ENCODE measurements at places on chromosomes 1 and 21.

GRCh38 chr21:41432562-41433460, 6.8 kb downstream of the MX1 start:
- DNase-seq: no peak

GRCh38 chr1:9275161-9275560, 17.5 kb upstream of the SPSB1 start:
- DNase-seq: no peak

- no peak for DNase-seq
These were observed 21.3 kb downstream of the OVAAL start for GRCh38 chr1:180579961-180580611.

DNA sequence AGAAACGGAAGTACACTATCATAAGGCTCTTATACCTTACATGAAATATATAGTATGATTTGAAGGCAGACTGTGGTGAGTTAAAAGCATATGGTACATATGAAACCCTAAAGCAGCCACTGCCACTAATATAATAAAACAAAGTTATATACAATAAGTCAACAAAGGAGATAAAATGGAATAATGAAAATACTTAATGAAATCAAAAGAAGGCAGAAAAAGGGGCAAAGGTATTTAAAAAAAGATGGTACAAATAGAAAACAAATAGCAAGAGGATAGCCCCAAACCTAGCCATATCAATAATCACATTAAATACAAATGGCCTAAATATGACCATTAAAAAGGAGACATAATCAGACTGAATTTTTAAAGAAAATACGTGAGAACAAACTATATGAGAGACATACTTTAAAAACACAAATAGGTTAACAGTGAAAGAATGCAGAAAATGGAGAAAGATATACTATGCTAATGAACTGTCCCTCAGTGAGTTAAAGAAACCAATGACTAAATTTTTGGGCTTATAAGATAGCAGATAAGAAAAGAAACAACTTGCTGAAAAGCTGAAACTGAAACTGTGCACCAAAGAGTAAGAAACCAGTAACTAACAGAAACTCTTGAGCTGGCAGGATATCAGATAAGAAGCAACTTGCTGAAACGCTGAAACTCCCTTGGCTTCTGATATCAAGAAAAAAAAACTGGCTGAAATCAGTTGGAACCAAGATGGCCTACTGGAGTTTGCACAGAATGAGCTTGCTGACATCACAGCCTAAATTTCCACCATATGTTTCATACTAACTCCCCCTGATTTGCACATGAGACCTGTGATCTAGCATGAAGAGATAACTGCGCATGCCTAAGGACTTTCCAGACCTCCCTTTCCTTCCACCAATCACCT, 44.3 kb upstream of the IL10 start:
- no peak for DNase-seq

- no peak for DNase-seq
These were observed 44.7 kb downstream of the TNNT2 start for GRCh38 chr1:201332616-201333335.

DNA sequence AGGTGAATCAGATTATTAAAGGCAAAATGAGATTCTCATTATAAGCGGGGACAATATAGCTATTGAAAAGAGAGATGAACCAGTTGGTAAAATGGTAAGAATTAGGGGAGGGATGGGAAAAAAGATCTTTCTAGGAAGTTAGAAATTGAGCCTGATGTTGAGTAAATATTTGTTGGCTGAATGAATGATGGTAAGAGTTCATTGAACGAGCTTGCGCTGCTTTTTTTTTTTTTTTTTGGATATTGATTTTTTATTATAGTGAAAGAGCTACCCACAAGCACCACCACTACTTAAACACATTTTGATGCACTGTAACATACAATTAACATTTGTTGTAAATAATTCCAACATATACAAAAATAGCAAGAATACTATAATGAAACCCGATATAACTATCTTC, 1.1 kb upstream of the GCLM start:
- DNase-seq: no peak

DNA sequence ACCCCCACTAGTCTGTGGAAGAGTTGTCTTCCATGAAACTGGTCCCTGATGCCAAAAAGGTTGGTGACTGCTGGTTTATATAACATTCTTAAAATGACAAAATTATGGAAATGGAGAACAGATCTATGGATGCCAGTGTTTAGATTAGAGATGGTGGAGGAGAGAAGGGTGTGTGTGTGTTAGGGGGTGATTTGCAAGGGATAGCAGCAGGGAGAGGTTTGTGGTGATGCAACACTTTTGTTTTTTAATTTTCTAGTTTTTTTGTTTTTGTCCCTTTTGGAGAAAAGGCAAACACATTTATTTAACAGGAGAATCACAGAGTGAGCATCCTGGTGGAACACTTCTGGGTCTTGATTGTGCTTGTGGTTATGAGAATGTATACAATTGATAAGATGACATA, 143.8 kb downstream of the RPS6KC1 start:
- no peak for DNase-seq

DNA sequence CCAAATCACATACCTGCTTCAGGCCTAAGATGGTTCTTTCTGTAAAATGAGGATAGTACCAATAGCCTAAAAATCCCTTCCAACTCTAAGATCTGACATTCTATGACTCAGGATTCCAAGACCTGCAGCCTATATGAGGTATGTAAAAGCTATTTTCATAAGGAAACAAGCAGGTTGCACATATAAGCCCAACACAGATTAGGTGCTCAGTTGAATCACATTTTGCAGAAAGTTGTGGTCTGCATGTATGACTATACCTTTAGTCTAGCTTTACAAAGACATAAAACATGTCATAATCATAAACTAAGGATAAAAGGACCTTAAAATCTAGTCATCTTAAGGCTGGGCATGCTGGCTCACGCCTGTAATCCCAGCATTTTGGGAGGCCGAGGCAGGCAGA, 7.3 kb downstream of the KTI12 start:
- no peak for DNase-seq

GRCh38 chr1:71135571-71135970, 54.7 kb upstream of the ZRANB2 start:
- DNase-seq: no peak

DNA sequence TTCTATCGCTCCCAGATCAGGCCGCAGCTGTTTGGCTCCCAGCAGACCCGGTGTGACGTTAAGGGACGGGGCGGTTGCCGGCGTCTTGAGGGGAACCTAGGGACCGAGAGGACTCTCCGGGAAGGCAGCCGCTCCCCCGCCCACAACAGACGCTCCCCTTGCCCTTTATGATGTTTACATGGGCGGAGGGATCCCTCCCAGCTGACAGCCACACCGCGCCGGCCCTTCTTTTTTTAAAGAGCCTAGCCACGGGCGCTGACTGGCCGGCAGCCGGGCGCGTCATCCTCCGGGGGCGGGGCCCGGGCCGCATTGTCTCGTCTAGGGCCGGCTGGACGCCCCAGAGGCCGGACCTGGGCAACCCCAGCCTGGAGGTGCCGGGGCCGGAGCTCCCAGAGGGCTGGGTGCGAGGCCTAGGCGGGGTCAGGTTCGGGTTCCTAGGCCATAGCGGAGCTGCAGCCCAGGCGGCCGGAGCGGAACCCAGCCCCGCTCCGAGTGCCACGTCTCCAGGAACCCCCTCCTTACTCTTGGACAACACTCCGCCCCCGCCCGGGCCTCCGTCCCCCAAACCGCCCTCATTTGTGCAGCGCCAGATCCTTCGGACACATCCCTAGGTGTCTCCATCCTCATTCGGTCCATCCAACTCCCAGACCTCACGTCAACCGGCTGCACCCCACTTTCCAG, at the start of gene PCAT6:
TSS of gene PCAT6 (plus strand) at position 340 of the 681 bp plus-strand sequence.
- DNase-seq: peak; percentile 79

GRCh38 chr1:151774256-151774922, 11.1 kb upstream of the MRPL9 start:
- no peak for DNase-seq

DNA sequence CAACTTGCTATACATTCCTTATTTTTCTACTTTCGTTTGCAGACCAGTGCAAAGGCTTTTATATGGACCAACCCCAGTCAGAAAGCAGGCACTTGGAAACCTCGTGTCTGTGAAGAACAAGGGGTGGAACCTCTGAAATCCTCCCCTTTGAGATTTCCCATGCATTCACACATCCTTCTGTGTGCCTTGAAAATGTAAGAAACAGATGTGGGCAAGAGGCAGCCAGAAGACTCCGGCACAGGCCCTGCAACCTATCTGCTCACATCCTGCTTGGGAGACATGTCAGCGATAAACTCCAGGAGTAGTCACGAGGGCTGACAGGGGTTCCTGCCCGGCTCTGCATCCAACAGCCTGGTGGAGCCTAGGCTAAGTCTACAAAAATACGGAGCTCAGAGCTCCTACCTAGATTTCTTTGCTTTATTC, 42.5 kb downstream of the ETS2 start:
- DNase-seq: no peak

- no peak for DNase-seq
These were observed 155.4 kb downstream of the CASZ1 start for GRCh38 chr1:10640843-10641553.

- no peak for DNase-seq
These were observed 936.7 kb upstream of the NEGR1 start for GRCh38 chr1:73218995-73219546.

- DNase-seq: no peak
These were observed 74.3 kb downstream of the TNFSF18 start for GRCh38 chr1:172976222-172977041.

DNA sequence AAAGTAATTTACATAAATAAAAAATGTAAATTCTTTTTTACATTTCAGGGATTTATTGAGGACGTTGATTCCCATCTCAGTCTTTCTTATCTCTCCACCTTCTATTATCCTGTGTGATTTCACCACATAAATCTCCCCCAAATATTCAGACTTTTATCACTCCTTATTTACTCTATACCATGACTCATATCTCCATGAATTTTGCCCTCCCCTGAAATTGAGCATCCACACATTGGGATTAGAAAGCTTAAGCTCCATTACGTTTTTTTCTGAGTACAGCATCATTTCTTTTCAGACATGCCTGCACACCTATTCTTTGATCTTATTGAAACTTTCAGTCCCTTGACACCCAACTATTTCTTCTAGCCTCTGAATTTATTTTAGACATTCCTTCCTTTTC, 111.2 kb downstream of the IFI44 start:
- DNase-seq: no peak

- no peak for DNase-seq
These were observed 1.2 kb downstream of the ETV3 start for GRCh38 chr1:157137046-157137407.

GRCh38 chr1:110511436-110511835, 7.5 kb downstream of the KCNA10 start:
- no peak for DNase-seq

DNA sequence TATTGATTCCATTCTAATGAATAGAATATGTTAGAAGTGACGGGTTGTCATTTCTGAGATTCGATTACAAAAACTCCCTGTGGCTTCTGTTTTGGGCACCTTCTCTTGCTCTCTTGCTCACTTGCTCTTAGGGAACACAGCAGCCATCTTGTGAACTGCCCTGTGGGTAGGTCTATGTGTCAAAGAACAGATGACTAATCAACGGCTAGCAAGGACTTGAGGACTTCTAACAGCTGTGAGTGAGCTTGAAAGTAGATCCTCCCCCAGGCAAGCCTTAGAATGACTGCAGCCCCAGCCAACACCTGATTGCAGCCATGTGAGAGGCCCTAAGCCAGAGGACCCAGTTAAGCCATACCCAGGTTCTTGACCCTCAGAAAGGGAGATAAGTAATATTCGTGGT, 49.3 kb downstream of the AZIN2 start:
- no peak for DNase-seq

All from effector CD8-positive, alpha-beta T cell (primary cell).